CD4-positive, alpha-beta T cell (primary cell): ENCODE measurements at places on chromosomes 7 and 10.

DNA sequence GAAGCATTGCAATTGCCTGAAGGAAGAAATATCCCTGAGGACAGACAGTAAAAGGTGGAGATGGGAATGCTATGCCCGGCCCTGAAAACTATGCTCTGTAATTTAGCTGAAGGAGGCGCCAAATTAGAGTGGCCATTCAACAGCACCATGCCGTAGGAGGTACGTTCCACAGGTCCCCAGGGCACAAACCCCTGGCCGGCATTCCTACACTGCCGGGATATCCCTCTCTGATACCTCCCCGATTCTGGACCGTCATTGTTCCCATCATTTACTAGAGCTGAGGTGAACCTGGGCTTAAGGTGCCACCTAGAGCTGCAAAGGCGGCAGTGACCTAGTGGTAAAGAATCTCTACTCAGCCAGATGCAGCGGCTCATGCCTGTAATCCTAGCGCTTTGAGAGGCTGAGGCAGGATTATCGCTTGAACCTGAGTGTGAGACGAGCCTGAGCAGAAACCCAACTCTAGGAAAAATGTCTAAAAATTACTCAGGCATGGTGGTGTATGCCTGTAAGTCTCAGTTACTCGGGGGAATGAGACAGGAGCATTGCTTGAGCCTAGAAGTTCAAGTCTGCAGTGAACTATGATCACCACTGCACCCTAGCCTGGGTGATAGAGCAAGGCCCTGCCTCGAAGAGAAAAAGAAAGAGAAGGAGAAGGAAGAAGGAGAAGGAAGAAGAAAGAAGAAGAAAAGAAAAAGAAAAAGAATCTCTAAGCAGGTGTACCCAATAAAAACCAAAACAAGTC, 53.0 kb upstream of the TNKS2 start:
- no peak for DNase-seq

- no peak for DNase-seq
Measured at GRCh38 chr10:77056650-77057049, 581.0 kb downstream of the KCNMA1 start.

DNA sequence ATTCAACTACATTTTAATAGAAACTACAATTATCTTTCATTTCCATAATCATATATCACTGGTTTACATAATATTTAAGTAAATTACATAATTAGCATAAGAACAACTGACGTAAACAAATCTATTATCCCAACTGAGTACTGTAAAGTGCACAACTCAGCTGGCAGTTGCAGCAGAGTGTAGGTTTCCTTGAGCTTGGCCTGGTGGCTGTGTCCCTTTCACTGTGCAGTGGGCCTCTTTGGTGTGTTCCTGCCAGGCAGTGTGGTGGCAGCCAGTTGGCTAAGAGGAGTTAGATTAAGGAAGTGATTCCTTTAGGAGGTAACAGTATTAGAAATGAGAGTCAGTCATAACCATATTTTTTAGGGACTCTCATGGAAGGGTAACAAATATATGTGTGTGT, 7.0 kb downstream of the NRG3 start:
- DNase-seq = no peak

DNA sequence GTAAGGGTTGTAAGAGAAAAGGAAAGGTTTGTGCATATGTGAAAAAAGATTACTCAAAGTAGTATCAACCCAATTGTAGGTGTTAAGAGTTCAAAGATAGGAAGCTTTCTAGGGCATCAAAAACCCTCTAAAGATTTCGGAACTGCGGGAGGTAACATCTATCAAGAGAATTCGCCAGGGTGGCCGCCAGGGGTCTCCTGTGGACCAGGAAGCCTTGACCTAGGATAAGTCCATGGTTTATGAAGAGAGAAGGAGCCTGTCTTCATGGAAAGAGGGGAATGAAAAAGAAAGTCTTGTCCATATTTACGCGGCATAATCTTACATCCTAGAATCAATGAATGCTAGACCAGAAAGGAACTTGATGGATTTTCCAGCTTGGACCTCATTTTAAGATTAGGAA, 140.7 kb upstream of the CALCR start:
- DNase-seq = no peak

GRCh38 chr10:73908853-73909539, 1.9 kb upstream of the PLAU start:
- DNase-seq = no peak

DNA sequence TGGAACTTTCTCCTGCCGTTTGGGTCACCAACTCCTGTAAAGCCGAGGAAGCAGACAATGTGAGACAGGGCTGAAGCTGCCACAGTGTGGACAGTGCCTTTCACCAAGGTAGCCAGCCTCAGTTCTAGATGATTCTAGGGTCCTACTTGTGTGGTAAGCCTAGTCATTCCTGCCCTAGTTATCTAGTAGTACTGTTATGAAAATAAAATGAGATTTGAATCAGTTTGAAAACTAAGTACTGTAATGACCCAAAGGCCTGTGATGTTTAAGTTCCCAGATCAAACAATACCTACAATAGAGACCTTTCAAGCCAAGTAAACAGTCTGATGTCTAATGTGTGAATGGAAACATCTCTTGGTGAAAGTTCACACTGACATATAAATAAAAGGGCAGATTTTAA, 37.1 kb downstream of the POLL start:
- no peak for DNase-seq

DNA sequence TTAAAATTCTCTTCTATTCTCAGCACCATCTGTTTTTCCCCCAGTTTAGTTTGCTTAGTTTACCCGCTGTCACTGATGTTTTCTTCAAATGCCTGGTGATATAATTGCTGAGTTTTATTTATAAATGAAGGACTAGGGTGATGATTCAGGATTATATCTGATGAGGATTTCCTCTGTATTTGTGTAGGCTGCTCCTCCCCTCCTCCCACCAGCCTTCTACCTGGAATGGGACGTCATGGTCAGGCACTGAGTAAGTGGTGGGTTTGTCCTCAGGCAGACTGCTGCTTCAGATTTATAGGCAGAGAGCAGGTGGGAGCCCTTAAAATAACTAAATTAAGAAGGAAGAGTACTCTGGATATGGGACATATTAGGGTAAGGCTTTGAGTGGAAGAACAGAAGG, 35.8 kb downstream of the PALS2 start:
- no peak for DNase-seq
